ENCODE measurements at places on chromosomes 12 and 14.

GRCh38 chr12:68100241-68100640 is 59.3 kb downstream of the IFNG start:
- no peak for DNase-seq

- DNase-seq = no peak
These were observed 85.4 kb upstream of the DYNC1H1 start for GRCh38 chr14:101878822-101879528.

- peak; percentile 42 for DNase-seq
These were observed 1.1 kb upstream of the HEBP1 start for GRCh38 chr12:13000925-13001774.

DNA sequence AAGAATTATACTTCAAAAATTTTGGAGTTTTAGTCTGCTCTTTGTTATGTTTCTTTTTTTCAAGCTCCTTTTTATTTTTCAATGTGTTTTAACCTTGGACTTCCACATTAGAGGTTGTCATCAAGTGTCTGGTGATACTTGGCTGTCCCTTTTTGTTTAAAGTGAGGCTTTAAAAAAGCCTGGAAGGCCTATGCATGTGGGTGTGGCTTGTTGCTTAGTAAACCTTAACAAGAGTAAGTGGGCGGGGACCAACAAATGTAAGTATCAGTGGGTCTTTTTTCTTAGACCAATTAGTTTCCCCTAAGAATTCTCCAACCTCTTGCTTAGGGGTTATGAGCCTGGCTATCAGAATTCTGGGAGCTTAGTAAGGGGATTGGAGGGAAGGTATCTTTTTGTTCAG is 26.4 kb downstream of the HCFC2 start:
- no peak for DNase-seq

DNA sequence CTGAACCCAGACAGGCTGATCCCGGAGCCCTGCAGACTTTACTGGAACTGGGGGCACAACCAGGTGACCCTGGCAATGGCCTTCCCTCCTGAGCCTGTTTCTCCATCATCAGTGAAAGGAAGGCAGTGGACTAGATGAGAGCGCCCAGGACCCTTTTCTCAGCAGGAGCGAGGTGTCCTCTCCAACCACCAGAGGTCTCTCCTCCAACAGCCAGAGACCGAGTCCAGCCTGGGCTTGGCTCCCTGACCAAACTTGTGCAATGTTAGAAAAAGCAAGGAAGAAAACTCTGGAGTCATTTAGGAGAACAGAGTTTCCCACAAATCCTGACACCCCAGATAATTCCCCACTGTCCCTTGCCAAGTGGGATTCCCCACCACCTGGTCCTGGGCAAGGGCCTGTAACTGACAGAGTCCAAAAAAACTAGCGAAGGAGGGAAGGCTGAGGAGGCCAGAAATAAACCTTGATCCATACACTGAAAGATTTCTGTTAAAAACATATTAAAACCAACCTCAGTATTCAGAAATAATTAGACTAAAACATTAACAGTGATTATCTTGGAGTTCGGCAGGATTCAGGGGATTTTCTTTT is 9.0 kb downstream of the RPS6KL1 start:
- peak; percentile 61 for DNase-seq

DNA sequence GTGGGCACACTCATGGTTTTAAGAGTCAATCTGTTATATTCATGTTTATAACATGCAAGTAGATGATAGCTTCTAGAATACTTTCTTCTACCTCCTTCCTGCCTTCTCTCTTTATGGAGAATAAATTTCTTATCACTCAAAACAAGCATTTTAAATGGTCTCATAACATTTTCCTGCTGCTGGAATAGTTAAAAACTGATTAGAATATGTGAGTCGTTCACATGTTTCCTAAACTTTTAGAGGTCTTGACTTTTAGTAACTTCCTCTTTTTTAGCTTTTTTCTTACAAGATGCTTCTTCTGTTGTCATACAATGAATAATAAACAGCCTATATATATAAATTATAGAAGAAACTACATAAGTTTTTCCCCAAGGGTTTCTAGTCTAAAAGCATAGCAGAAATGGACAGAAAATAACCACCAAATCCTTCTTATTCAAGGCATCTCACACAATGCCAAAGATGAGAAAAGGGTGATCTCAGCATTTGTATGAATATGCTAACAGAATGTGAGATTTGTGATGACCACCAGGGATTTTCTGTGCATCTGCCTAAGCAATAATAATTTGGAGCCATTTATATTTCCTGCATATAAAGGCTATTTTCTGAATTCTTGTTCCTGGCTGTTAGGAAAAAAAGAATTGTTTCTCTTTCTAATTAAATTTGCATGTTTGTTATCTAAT is 127.8 kb downstream of the DAAM1 start:
- DNase-seq = no peak

- no peak for DNase-seq
These were observed 57.6 kb downstream of the NCOR2 start for GRCh38 chr12:124509676-124510300.

GRCh38 chr12:88413646-88414045 is 166.6 kb downstream of the KITLG start:
- no peak for DNase-seq

- no peak for DNase-seq
These were observed 653.3 kb upstream of the FOXG1 start for GRCh38 chr14:28113311-28113710.

All from inflammatory macrophage treated with lipopolysaccharide for 1 hour (primary cell).